Stimulated activated CD4-positive, alpha-beta T cell treated with anti-CD3 and anti-CD28 coated beads, Interleukin-1b, Interleukin-23, amount 100 ng/mL, for 1 hour (primary cell): ENCODE measurements at places on chromosomes 1 and 21.

- no peak for DNase-seq
Observed at GRCh38 chr21:41847066-41847804, 31.9 kb downstream of the PRDM15 start.

DNA sequence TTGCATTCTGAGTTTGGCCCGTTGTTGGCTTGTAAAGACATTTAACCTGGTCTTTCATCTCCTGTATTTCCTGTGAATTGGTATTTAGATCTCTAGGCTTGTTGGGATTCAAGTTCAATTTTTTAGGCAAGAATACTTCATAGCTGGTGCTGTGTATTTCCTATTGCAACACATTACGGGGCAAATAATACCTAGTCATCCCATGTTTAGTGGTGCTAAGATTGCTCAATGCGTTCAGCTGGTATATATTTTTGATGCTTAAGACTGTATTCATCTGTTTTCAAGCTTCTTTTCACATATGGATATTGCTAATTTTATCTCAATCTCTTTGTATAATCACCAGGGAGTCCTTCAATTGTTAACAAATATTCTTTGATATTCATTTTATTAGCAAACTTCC lies 87.5 kb upstream of the ZBTB18 start:
- no peak for DNase-seq

- DNase-seq: no peak
Observed at GRCh38 chr1:209406595-209406994, 176.9 kb upstream of the CAMK1G start.

GRCh38 chr1:13888351-13888986 lies 188.5 kb downstream of the PRDM2 start:
- DNase-seq: no peak

GRCh38 chr1:156246781-156247459 lies 936 bp downstream of the PAQR6 start:
- DNase-seq: no peak

GRCh38 chr1:28126783-28127490 lies 38.5 kb upstream of the EYA3 start:
- no peak for DNase-seq

DNA sequence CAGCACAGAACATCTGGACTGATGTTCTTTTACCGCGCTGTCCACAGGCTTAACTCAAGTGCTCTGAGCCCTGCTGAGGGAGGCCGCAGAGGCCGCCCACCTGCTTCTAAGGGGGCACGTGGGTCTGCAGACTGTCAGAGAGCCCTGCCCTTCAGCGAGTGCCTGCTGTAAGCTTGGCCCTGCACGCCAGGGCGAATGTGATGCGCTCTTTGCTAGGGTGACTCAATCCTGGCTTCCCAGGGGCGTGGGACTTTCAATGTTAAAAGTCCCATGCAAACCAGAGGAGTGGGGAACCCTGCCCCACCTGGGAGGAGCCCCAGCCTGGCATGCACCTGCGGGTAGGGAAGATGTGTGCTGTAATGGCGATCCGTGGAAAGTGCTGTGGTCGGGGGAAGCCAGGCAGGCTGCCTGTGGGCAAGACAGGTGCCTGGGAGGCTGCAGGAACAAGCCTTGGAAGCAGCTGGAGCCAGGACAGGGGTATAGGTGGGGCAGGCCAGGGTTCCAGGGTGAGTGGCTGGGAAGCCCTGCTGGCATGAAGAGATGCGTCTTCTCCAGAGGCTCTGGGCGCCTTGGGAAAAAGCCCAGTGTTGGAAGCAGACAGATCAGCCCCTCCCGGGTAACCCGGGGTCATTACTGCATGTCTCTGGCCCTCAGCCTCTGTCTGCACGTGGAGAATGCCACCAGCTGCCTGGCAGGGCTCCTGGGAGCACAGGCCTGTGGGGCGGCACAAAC lies 594 bp upstream of the PANK4 start:
- DNase-seq: peak; percentile 37

DNA sequence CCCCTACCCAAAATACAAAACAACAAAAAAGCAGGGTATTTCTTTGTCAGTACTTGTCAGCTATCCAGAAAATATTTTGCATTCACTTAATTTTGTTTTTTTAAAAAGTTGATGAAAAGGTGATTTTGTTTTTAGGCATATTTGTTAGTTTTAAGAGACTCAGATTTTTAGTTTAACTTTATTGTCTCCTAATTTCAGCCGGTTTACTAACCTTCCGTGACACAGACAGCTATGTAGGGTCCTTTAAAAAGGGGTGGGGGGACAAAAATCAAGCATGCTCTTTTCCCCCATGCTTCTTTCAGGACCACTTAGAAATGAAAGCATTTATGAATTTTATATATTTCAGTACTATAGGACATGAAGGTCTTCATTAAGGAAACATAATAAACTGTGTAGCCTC lies 1.6 kb downstream of the PBX1 start:
- no peak for DNase-seq

- no peak for DNase-seq
Observed at GRCh38 chr1:178539291-178539690, 26.4 kb downstream of the TEX35 start.

- DNase-seq: no peak
Observed at GRCh38 chr1:94928293-94928939, 1.5 kb upstream of the CNN3 start.

- no peak for DNase-seq
Observed at GRCh38 chr1:209383907-209384709, 199.4 kb upstream of the CAMK1G start.

- no peak for DNase-seq
Observed at GRCh38 chr1:228374711-228375577, 31.7 kb downstream of the TRIM11 start.

GRCh38 chr21:33938381-33938780 lies 22.8 kb upstream of the ATP5PO start:
- DNase-seq: no peak

GRCh38 chr1:59699227-59699847 lies 115.4 kb upstream of the HOOK1 start:
- no peak for DNase-seq

GRCh38 chr1:205520709-205521108 lies 16.2 kb downstream of the CDK18 start:
- DNase-seq: no peak

GRCh38 chr1:6612641-6613360 lies 730 bp upstream of the PHF13 start:
- no peak for DNase-seq

- DNase-seq: no peak
Observed at GRCh38 chr21:45319461-45320211, 31.9 kb upstream of the POFUT2 start.

- no peak for DNase-seq
Observed at GRCh38 chr21:45897191-45898027, 84.2 kb upstream of the COL6A1 start.

DNA sequence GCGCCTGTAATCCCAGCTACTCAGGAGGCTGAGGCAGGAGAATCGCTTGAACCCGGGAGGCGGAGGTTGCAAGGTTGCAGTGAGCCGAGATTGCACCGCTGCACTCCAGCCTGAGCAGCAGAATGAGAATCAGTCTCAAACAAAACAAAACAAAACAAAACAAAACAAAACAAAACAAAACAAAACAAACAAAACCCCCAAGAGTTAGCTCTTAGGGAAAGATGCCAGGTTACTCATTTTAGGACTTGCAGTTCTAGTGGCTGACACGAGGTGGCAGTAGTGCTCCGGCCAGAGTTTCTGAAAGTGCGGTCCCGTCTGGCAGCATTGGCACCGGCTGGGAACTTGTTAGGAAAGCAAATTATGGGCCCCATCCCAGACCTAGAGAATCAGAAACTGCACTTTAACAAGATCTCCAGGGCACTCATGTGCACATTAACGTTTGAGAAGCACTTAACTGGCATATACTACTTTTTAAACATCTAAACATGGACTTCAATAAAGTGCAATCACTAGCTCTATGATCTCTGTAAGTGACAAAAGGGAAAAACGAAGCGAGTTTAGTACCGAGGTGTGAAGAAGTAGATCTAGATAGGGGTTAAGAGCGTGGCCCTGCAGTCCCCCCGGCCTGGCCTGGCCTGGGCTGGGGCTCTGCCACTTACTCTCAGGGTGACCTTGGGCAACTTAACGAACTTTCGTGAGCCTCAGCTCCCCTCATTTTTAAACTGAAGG lies 41.9 kb upstream of the TNFRSF1B start:
- peak; percentile 74 for DNase-seq

- no peak for DNase-seq
Observed at GRCh38 chr1:211703812-211704537, 28.6 kb upstream of the NEK2 start.

GRCh38 chr1:77222496-77222895 lies 3.3 kb upstream of the PIGK start:
- no peak for DNase-seq

GRCh38 chr1:152699746-152700145 lies 1.6 kb downstream of the LCE2A start:
- DNase-seq: no peak

DNA sequence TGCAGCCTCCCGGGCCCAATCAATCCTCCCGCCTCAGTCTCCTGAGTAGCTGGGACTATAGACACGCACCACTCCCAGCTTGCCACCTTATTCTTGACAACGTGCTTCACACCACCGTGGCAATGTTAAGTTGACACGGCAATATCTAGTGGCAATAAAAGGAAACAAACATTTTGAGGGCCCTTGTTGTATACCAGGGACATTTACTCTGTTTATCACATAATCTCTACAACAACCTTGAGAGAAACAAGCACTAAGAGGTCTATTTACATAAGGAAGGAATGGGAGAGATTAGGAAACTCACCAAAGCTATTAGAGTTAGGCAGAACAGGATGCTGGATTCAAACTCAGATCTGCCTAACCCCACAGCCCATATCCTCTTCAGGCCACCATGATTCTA lies 3.1 kb downstream of the KLHDC8A start:
- no peak for DNase-seq

- DNase-seq: no peak
Observed at GRCh38 chr1:97814121-97814520, 106.7 kb downstream of the DPYD start.

- DNase-seq: no peak
Observed at GRCh38 chr1:37303884-37304574, 170.4 kb upstream of the ZC3H12A start.

DNA sequence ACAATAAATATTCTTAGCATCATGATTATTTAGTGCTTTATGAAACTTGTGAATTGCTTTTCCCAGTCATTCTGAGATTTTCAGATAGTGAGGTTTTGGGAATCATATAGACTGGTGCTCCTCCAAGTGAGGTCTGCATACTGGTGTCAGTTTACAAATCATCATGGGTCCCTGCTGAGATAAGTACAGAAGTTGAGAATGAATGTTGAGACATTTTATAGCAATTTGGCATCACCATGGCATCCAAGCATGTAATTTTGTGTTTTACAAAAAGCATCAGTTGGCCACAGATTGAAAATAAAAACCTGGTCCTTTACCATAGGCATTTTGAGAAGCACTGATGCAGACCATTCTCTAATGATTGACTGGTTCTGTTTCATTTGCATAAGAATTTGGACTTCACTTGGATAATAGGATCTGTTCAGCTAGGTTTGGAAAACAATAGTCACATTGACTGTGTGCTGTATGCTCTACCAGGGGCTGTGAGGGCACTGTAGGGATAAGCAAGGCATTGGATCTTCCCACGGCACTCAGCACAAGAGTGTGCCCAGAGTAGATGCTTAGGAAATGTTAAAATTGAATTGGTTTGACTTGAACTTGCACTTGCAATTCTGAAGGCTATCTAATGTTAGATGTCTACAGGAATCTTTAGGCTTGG lies 79.0 kb upstream of the JUN start:
- no peak for DNase-seq

GRCh38 chr1:57137980-57138379 lies 172.2 kb upstream of the C8B start:
- no peak for DNase-seq

- DNase-seq: no peak
Observed at GRCh38 chr1:39354572-39354971, 136.9 kb upstream of the BMP8A start.

DNA sequence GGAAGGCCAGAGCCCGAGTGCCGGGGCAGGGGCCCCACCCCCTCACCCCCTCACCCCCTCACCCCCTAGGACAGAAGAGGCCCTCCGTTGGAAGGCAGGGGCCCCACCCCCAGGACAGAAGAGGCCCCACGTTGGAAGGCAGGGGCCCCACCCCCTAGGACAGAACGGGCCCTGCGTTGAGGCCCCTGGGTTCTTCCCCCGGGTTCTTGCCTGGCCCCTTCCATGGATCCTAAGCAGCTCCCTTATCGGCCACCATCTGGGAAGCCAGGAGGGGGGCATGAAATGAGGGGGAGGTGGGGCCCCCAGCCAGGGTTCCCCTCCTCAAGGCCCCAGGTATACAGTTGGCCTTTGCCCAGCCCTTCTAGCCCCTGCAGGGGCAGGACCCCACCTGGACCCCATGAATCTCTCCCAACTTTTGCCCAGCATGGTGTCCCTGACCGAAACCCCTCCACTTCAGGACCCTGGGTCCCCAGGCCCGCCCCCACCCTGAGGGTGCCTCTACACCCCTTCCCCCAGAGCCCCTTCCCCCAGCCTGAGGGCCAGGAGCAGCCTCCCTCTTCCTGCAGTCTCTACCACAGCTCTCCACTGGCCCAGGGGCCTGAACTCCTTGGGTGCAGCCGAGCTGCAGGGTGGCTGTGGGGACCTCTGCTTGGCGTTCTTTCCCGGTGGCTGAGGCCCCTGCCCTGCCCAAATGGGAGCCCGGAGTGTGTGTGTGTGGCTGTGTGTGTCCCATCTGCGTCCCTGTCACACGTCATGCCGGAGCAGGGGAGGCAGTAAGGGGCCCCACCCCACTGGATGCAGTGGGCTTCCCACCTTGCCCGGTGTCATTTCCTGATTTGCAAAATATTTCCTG lies 4.3 kb upstream of the VWA1 start:
- DNase-seq: no peak

- DNase-seq: no peak
Observed at GRCh38 chr21:20023193-20023592, 975.0 kb upstream of the NCAM2 start.

GRCh38 chr1:42177541-42177981 lies 13.0 kb upstream of the GUCA2A start:
- no peak for DNase-seq

GRCh38 chr1:236913371-236914037 lies 90.7 kb downstream of the MT1HL1 start:
- DNase-seq: no peak

DNA sequence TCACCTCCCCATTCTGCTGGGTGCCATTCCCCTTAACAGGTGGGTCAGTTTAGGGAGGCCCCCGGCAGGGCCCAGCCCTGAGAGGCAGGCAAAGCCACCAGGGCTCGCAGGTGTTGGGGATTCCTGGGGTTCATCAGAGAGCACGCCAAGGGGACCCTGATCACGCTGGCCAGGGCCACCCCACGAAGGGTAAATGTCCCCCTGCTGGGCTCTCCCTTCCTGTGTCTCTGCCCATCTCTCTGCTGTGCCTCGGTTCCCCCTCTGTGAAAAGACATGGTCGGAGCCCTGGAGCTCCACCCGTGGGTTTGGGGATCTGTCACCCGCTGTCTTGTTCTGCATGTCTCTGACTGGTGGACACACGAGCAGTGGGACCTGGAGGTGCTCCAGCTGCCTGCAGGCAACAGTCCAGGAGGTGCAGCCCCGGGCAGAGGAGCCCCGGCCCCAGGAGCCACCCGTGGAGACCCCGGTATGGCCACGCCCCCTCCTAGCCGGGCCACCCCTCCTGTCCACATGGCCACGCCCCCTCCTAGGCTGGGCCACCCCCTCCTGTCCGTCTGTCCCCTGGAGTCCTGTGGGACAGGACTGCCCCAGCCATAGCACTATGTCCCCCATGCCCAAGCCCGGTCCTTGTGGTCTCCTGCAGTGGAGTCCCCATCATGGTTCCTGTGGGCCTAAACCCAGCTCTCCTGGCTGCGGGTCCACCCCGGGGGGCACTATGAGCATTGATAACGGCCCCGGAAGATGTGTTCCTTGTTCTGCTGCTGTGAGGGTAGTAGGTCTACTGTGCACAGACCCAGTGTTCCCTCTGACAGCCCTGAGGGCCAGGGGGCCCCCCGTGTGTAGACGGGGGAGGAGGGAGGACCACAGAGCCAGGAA lies 6.5 kb downstream of the AIRE start:
- DNase-seq: no peak
